CD4-positive, alpha-beta T cell treated with Interferon alpha-2 for 1 hour (primary cell): ENCODE measurements at places on chromosomes 7 and 10.

DNA sequence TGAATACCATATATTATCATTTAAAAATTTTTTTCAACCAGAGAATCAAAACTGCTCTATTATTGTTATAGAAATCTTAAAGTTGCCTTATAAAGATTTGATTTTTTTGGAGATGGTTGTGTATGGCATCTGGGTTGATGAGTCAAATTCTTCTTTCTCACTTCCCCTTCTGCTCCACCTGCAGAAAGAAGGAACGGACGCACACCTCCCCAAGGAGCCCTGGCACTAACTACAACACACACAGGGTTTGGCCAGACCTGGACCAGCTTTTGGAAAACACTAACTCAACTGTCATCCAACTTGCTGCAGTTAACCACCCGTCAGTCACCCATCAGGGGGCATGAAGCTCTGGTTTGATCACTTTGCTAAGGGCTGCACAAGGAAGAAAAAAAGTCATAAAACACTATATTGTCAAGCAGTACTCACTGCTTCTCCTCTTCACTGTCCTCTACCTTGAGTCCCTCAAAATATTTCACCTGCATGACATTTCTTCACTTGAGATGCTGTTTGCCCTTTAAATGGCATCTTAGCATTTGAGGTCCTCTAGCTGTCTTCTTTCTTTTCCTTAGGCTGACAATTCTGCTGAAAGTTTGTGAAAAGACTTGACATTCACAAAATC, 266.7 kb upstream of the PHF14 start:
- no peak for DNase-seq

GRCh38 chr10:69123306-69123746, 652 bp upstream of the VPS26A start:
- DNase-seq: no peak

GRCh38 chr7:1645071-1645409, 25.0 kb upstream of the ELFN1 start:
- DNase-seq: no peak

GRCh38 chr7:158094671-158095226, 492.9 kb downstream of the PTPRN2 start:
- DNase-seq: no peak

- DNase-seq: no peak
These were observed 33.8 kb downstream of the PANK1 start for GRCh38 chr10:89611282-89611681.

DNA sequence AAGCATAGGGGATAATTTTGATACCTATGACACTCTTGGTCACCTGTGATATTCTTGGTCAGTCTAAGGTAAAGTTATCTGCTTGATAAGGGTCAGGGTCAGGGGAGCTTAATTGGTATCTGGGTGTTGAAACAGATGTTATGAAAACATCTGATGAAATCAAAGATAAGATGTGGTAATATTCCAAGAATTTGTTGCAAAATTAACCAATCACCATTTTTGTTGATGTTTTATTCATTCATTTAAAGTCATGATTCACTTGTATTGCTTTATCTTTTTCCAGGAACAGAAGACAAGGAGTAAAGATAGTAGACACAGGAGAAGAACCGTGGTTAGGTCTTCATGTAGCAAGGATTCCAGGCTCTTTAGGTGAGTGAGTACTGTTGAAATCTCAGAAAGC, 103.1 kb downstream of the SEMA3C start:
- DNase-seq: no peak

DNA sequence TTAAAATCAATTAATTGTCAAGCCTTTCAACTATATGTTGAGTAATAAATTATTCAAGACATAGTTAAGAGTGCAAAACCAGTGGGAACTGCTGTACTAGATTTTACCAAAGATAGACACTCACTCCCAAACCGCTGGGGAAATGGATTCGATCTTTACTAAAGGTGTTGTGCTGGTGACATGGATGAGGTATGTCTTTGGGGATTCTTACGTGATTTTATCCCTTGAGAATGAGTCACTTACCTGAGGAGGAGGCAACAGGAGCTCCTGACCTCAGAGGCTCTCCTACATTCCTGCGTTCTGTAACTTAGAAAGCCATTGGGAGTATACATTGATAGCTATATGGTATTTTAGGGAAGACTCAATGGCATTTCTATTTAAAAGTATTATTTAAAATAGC, 165.5 kb downstream of the PKD1L1 start:
- DNase-seq: no peak

GRCh38 chr10:11257440-11258090, 239.9 kb downstream of the CELF2 start:
- no peak for DNase-seq
